ENCODE measurements at places on chromosomes 6 and 20. TPM values are rescaled to one million over a fixed set of nuclear protein-coding genes. Genes with fewer than 3 reads are reported as not detected.
A peak's percentile ranks its signal among the peaks of the same experiment; 100 is the strongest.

The ZBTB12 gene
- not detected for polyA plus RNA-seq

The HLA-DRB1 gene
- 2,792 TPM for polyA plus RNA-seq

DNA sequence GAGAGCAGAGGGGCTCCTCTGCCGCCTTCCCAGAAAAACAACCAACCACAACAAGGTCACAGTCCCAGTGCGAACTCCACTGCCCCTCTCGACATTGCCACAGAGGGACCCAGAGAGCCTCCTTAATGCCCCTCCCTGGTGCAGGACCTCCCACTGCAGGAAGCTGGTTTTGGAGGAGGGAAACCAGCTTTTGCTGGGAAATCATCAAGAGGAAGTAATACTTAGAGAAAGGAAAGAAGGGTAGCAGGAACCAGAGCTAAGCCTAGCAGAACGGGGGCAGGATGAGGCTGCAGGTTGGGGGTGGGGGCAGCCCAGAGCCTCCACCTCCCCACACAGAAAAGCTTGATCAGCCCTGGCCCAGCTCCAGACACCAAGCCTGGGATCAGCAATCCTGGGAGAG, 37.7 kb upstream of the SIRPA start:
- DNase-seq: no peak

DNA sequence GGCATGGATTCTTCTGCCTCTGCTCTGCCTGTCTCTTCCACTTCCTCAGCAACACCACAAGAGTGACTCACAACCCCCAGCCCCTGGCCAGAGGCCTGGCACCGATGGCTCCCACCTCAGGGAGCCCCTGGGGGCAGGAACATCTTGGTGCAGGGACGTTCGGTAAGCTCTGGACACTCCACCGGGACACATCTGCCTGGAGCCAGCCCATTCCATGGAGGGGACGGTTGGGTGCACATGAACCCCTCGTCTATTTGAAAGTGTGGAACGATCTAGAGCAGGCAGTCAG, 246.5 kb downstream of the ERMARD start:
- peak; percentile 88 for DNase-seq

The RGS19 gene
- 235 TPM for polyA plus RNA-seq

GRCh38 chr6:71908162-71908765, 21.9 kb downstream of the RIMS1 start:
- DNase-seq: no peak

DNA sequence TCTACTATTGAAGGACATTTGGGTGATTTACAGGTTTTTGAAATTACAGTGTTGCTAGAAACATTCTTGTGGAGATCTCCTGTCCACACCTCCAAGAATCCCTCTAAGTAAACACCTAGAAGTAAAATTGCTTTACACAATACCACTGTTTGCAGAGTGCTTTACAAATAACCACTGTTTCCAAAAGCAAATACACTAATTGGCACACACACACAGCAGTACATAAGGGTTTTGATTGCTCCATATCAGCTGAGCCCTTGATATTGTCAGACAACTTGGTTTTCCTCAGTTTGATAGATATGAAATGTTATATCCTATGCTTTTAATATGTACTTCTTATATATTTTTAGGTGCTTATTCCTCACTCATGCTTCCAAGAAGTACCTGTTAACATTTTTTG, 6.3 kb downstream of the HMGN4 start:
- no peak for DNase-seq

DNA sequence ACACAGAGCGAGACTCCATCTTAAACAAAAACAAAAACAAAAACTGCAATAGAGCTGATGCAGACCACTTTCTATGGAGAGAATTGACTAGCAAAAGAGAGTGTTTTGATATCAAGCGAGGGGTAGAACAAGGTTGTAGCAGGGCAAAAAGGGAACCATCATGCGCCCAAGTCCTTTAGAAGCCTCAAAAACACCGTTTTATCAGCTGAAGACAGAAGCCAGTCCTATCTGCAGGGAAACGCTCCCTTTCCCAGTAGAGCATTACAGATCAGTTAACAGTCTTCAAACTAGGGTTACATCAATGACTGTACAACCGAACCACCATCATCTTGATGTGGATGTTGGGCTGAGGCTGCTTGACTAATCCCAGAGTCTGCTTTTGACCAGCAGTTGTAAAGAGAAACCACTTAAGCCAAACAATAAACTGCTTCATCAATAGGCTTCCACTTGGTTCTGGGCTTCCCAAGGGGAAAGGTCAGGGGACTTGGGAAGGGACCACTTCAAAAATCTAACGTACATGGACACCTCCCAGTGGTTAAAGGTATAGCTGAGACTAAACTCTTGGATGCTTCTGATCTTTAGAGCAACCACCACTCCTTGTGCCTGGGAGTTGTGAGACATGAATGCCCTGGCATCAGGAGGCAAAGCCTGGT, 59.6 kb upstream of the SPDEF start:
- no peak for DNase-seq

GRCh38 chr6:24720131-24720603, 1.2 kb upstream of the C6orf62 start:
- peak; percentile 49 for DNase-seq

Measured in CD14-positive monocyte (primary cell).